Dermis blood vessel endothelial cell (primary cell): ENCODE measurements at places on chromosomes 12 and 14. TPM values are rescaled to one million over a fixed set of nuclear protein-coding genes. Genes with fewer than 3 reads are reported as not detected.

The AKAP6 gene
- 0.51 and 0.79 TPM in 2 replicates for total RNA-seq

The SLC6A15 gene
- total RNA-seq: 0.51 and 2.2 TPM in 2 replicates

The COQ5 gene
- 30.3 and 34.9 TPM in 2 replicates for total RNA-seq

The RNF212B gene
- not detected in 2 replicates for total RNA-seq

The CMKLR1 gene
- 0.19 and 1.0 TPM in 2 replicates for total RNA-seq

The TAS2R42 gene
- not detected in 2 replicates for total RNA-seq

The RFX4 gene
- not detected in 2 replicates for total RNA-seq

The ST8SIA1 gene
- total RNA-seq: 0.14 and 0.17 TPM in 2 replicates

The P2RX2 gene
- total RNA-seq: 0.17 TPM in 1 of 2 replicates, not detected in the other

The CYP46A1 gene
- under 0.01 and 0.14 TPM in 2 replicates for total RNA-seq

The ITGB7 gene
- total RNA-seq: 0.19 and 0.34 TPM in 2 replicates

The CD4 gene
- total RNA-seq: not detected in 2 replicates

The CDCA4 gene
- 29.8 and 41.1 TPM in 2 replicates for total RNA-seq

The C1QL4 gene
- under 0.01 TPM in 1 of 2 replicates, not detected in the other for total RNA-seq

The PPHLN1 gene
- 99.5 and 101 TPM in 2 replicates for total RNA-seq

The ASIC1 gene
- under 0.01 and 0.14 TPM in 2 replicates for total RNA-seq

The SCN8A gene
- total RNA-seq: 0.42 and 1.5 TPM in 2 replicates

The ETFRF1 gene
- 18.7 and 19.4 TPM in 2 replicates for total RNA-seq

The TNFAIP2 gene
- 65.1 and 94.6 TPM in 2 replicates for total RNA-seq

The SLC25A29 gene
- total RNA-seq: 86.2 and 145 TPM in 2 replicates

The CCT2 gene
- 223 and 259 TPM in 2 replicates for total RNA-seq

The MYO1H gene
- not detected in 2 replicates for total RNA-seq

The TEX52 gene
- not detected in 2 replicates for total RNA-seq

The DNAAF2 gene
- total RNA-seq: 9.8 and 12.3 TPM in 2 replicates

The BEST3 gene
- 0.09 and 0.17 TPM in 2 replicates for total RNA-seq

The MOK gene
- 2.7 and 3.9 TPM in 2 replicates for total RNA-seq

The FITM1 gene
- 0.42 and 0.51 TPM in 2 replicates for total RNA-seq

The BDKRB1 gene
- total RNA-seq: not detected in 2 replicates

The EGLN3 gene
- total RNA-seq: 1.4 and 2.1 TPM in 2 replicates

The FLRT2 gene
- 213 and 216 TPM in 2 replicates for total RNA-seq

The MTERF2 gene
- total RNA-seq: 6.5 and 7.2 TPM in 2 replicates

The FGF23 gene
- not detected in 2 replicates for total RNA-seq

The LYZ gene
- total RNA-seq: not detected in 2 replicates

The PCED1B gene
- 0.19 and 0.51 TPM in 2 replicates for total RNA-seq

The PPM1H gene
- 2.3 and 2.9 TPM in 2 replicates for total RNA-seq

The KLRF1 gene
- total RNA-seq: not detected in 2 replicates

The MIP gene
- total RNA-seq: not detected in 2 replicates

The RIPK3 gene
- total RNA-seq: 4.7 and 5.8 TPM in 2 replicates

The PRKD1 gene
- total RNA-seq: 15.9 and 16.5 TPM in 2 replicates

The TPH2 gene
- total RNA-seq: not detected in 2 replicates

The C12orf50 gene
- total RNA-seq: not detected in 2 replicates

The PNN gene
- total RNA-seq: 22.5 and 25.4 TPM in 2 replicates

The BIN2 gene
- not detected in 2 replicates for total RNA-seq

The PAPLN gene
- 30.6 and 60.1 TPM in 2 replicates for total RNA-seq

The TBK1 gene
- 44.1 and 50.6 TPM in 2 replicates for total RNA-seq

The KIF5A gene
- 0.09 and 0.17 TPM in 2 replicates for total RNA-seq
